Fibroblast of mammary gland (primary cell): ENCODE measurements at places on chromosomes 6 and 20.
A peak's percentile ranks its signal among the peaks of the same experiment; 100 is the strongest.

DNA sequence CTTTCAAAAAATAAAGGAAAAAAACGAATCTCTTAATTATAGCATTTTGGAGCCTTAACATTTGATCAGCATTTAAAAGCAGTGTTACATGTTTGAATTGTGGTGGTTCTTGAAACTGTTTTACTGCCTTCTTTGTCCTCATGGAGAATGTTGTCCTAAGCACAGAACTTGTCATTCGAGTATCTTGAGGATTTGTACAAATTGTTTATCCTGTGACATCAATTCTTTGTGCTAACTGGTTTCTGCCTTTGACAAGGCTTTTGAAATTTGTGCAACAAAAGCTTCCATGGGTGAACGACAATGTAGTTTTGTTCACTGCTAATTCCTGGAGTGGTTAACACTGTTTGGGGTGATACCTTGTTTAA lies 130.8 kb downstream of the SCAF8 start:
- no peak for DNase-seq

- DNase-seq, result no peak
Measured at GRCh38 chr6:111599259-111599658, 6.4 kb downstream of the TRAF3IP2 start.

- no peak for DNase-seq
Measured at GRCh38 chr6:9295644-9296043, 860.3 kb upstream of the SLC35B3 start.

GRCh38 chr20:56872620-56873458 lies 243.7 kb downstream of the TFAP2C start:
- no peak for DNase-seq

DNA sequence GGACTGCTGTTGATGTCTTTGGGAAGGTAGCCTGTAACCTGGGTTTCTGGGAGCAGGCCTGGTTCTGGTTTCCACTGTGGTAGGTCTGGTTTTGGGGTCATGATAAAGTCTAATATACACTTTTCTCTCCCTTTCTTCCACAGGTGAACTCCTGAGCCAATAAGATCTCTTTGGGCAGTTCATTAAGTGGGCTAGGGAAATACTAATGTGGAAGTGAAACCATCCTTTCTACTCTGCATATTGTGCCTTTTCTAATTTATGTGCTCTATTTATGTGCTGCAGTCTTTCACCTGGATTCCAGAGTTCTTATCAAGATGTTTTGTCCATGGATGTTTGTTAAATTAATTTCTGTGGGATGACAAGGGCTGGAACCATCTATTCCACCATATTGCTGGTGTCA lies 165.7 kb upstream of the PTPRK start:
- DNase-seq, result no peak

DNA sequence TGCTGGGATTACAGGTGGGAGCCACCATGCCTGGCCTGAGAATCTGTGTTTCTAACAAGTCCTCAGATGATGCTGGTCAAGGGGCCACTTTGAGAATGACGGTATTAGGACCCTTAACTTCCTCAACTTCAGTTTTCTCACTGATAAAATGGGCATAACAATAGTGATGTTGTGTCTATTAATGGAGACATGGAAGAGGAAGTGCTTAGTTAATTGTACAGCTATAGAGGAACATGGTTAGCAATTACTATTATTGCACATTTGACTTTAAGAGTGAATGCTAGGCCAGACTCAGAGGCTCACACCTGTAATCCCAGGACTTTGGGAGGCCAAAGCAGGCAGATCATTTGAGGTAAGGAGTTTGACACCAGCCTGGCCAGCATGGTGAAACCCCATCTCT lies 12.7 kb downstream of the DPPA5 start:
- no peak for DNase-seq

- DNase-seq, result no peak
Measured at GRCh38 chr6:45069091-45069490, 259.0 kb upstream of the RUNX2 start.

- DNase-seq, result peak; percentile 30
Measured at GRCh38 chr6:150528648-150529285, 70.9 kb upstream of the PLEKHG1 start.

DNA sequence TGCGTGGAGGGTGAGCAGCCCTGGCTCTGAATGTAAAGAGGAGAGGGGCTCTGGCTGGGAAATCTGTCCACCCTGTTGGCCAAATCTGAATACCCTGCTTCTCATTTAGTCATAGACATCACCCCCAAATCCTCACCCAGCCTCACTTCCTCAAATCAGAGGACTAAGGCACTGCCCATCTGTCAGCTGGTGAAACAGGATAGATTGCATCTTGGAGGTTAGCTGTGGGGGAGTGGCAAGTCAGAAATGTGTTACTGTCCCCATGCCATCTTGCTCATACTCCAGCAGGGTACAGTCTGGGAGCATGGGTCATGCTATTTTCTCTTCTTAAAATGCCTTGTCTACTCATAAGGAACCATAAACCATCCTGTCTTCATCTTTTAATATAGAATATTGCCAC lies 9.5 kb upstream of the DTNBP1 start:
- no peak for DNase-seq

DNA sequence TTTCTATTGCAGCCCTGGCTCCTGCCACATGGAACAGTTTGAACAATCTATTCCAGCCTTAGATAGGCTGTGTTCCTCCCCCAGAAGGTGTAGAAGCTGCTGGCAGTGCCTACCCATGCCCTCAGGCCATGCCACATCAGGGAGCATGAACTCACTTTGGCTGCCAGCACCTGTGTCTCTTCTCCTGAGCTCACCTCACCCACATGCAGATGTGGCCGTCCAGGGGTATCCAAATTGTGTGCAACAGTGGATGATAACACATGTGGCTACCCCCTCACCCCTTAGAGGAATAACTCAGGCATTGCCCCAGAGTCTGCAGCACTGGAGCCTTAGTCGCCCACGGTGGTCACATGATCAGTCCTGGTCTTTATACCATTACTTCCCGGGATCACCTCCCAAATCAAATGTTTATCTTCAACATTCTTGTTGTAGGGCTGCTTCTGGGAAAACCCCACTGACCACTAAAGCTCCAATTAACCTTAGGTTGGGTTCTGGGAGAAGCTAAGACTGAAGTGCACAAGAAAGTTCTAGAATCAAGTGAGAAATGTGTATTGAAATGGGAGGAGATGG lies 110.4 kb downstream of the BANF2 start:
- no peak for DNase-seq

- DNase-seq, result no peak
Measured at GRCh38 chr20:47089151-47089550, 194.5 kb downstream of the EYA2 start.

DNA sequence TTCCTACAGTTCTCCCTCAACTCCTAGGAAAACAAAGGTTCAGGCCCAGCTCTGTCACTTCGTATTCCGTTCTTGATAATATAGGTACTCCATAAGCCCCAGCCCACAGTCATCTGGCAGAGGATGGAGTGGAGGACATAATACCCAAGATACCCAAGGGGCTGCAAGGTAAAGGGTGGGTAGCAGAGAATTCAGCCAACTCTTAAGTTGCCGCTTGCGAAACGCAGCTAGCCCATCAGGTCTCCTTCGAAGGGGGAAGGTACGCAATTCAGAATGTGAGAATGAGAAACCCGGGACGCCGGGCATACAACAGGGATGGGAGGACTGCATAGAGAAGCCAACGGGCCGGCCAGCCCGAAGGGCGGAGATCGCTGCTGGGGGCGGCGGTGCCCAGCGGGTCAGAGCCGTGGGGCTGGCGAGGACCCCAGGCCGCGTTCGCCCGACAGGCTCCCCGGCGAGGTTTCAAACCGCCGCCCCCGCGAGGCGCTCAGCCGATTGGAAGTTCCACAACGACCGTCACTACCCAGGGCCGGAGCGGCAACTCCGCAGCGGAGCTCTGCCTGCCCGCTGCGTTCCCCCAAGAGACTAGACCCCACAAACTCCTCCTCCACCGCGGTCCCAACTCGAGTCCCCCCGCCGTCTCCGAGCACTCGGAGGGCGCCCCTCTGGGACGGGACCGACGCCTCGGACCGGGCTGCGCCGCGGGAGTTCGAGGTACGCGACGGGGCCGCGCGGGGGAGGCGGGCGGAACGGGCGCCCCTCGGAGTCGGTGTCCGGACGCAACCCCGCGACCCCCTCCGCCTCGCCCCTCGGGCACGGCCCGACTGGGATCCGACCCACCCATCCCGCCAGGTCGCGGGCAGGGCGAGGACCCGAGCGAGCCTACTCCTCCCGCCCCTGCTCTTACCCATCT lies 911 bp downstream of the CDK19 start:
- peak; percentile 51 for DNase-seq

- no peak for DNase-seq
Measured at GRCh38 chr6:168960551-168961263, 292.9 kb downstream of the THBS2 start.

- DNase-seq, result no peak
Measured at GRCh38 chr6:168411130-168411529, 29.9 kb upstream of the SMOC2 start.

DNA sequence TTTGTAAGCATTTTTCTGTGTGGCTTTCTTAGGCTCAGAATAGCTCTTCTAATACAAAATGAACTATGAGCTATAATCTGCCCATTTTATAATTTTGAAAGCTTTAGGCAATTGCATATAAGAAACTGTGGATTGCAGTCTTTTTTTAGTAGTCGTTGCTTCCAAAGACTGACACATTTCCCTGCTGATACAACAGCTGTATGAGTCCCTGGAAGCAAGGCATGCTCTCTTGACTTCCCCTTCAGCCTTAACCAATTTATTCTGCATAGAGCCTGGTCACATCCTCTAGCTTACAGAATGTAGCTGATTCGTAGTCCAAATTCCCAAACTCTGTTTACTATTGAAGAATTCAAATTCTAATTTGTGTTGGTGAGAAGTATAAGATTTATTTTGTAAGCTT lies 155.3 kb upstream of the EYA4 start:
- DNase-seq, result no peak

GRCh38 chr20:17771206-17772004 lies 71.6 kb downstream of the BANF2 start:
- no peak for DNase-seq

- DNase-seq, result peak; percentile 97
Measured at GRCh38 chr6:112223070-112223861, 31.1 kb downstream of the LAMA4 start.

GRCh38 chr6:126907312-126907711 lies 211.2 kb upstream of the RSPO3 start:
- DNase-seq, result peak; percentile 45

DNA sequence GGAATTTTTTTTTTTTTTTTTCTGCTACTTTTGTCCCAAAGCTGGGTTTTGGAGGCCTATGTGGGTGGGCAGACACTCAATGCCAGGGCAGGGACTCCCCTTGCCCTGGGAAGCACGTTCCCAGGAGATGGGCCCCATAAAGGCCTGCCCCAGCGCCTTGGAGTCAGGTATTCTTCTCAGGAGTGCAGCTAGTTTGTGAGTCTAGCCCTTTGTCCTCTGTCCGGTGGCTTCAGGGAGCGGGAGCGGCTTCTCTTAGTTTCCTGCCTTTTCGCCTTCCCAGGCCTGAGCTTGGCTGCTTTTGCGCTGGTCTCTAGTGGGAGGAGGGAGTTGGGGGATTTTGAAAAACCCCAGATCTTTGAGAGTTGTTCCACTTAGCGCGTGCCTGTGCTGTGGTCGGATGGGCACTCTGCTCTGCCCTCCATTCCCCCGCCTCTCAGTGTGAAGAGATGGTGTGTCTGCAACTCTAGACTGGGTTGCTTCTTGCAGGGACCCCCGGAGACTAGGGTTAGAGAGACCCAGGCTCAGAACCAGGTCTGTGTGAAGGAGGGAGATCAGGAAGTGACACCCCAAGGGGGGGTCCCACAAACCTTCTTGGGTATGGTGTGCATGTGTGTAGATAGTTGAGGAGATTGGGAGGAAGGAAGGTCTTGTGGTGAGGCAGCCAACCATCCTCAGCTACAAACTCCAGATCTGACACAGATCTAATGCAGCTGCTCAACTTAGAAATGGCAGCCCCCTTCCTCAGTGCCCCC lies 1.3 kb downstream of the PLCG1 start:
- DNase-seq, result no peak

- DNase-seq, result no peak
Measured at GRCh38 chr20:45111799-45112471, 3.0 kb downstream of the WFDC5 start.

DNA sequence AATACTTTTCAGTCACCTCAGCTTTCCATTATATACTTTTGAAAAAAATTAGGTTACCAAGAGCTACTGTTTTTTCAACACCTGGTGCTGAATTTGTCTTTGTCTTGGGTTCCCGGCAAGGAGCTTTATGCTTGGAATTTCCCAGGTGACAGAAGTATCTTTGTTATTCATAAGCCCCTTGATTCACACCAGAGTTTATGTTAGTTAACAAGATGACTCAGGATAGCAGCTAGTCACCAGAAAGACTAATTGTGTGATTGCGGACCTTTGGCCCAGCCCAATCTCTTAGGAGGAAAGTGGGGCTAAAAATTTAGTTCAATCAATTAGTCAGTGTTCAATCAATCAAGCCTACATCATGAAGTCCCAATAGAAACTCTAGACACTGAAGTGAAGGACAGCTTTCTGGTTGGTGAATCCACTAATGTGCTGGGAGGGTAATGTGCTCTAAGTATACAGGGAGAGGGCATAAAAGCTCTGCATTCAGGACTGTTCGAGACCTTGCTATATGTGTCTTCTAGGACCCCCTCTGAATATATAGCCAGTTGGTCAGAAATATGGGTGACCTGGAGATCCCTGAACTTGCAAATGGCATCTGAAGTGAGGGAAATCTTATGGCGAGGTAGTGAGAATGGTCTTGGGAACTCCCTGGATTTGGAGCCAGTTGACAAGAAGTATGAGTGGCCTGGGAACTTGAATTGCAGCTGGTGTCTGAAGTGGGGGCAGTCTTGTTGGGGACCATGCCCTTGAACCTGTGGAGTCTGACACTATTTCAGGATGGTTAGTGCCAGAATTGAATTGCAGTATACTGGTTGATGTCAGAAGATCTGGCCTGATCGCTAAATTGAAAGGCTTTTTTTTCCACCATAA lies 16.2 kb downstream of the TMEM30A start:
- peak; percentile 49 for DNase-seq

DNA sequence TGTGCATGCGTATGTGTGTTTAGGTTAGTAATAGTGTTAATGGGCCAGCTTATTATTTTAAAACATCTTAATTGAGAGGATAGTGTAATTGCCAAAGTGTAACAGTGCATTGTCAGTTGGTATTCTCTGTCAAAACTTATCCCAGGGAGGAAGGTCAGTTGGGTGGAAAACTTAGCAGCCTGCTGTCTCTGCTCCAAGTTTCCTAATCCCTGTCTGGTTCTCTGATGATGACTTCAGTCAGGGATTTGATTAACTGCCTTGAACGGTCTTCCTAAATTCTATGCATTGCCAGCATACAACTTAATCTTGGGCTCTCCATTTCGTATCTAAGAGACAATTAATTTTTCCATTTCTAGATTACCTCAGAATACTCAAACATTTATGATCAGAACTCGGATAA lies 51.1 kb downstream of the L3MBTL3 start:
- no peak for DNase-seq
